HuH-7 (cell line): ENCODE measurements at places on chromosomes 5 and 9.

- no peak for DNase-seq
These were observed 240.7 kb upstream of the NREP start for GRCh38 chr5:111997711-111998110.

GRCh38 chr9:132556235-132556634, 26.2 kb upstream of the BARHL1 start:
- no peak for DNase-seq

- no peak for DNase-seq
These were observed 10.1 kb downstream of the TLR4 start for GRCh38 chr9:117714282-117714681.

DNA sequence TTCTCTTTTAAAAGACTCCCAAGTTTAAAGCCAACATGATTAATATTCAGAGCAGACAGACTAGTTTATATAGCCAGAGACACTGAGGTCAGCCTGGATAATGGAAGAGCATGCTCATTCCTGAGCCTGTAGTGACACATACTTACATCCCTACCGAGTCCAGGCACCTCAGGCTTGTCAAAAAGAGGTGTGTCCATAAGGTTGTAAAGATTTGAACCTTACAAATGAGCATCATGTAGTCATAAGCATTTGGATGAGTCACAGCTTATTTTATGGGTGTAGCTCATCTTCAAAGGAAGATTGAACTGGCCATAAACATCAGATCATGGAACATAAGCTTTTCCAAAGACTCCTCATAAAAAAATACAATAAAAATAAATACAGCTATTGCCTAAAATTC, 333.5 kb downstream of the EFNA5 start:
- DNase-seq: no peak

DNA sequence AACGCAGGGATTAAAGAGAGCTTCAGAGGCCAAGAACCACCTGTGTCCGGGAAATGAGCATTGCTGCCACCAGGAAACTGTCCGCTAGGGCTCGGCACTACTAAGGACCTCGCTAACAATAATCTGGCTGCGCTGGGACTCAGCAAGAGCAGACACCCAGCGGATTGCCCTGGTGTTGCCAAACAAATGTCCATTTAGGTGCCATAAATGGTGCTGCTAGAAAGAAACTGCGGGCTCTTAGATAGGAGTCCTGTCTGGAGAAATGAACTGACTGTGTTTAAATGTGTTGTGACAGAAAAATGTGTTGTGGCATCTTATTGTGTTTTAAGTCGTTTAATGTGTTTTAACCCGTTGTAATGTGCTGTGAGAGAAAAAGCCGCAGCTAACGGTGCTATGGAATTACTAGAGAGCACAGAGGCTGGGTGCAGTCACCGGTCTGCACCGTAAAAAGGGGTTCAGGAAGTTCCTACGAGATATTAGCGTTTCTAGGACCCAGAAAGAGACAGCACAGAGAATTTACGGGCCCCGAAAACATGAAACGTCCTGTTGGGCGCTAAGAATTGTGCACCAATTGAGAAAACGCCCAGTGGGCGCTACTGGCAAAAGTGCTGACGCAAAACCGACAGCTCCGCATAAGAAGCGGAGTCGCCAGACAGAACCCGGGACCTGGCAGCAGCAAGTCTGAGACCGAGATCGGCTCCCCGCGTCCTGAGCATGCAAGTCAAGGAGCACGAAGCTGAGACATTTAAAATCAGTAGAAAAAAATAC, 90.6 kb downstream of the ANXA2R start:
- peak; percentile 74 for DNase-seq

DNA sequence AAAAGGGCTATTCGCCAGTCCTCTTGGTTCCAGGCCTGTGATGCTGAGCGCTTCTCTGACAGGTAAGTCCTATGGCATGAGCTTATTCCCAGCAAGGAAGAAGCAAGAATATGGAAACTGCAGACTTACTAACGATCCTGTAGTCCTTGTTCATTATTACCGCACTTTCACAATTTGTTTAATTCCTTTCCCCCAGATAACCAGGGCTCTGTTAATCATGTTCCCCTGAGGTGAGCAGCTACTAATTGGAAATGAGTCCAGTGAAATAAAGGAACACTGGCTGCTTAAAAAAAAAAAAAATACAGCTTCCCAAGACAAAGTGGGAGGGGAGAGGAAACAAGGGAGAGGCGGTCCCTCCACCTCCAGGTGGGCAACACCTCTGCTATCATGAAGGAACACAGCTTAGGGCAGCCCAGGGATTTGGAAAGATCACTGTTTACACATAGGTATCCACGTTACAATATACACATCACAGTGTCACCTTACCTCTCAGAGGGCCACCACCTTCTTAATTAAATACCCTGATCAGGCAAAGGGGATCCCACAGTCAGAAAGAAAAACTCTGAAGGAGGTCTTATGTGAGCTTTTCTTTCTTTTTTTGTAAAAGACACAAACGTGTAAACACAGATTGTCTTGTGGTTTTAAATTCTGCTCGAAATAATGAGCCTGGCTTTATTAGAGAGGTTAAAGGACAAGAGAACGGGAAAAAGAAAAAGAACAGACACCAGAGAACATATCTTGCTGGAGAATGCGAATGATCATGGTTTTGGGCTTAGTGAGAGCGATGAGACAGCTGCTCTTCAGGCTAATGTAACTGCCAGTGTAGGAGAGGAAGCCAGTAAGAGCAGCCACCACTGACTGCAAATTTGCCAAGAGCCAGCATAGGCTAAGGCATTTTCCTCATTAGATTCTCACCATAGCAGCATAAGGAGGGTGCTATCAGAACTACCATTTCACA, 258.6 kb downstream of the CRB2 start:
- no peak for DNase-seq

DNA sequence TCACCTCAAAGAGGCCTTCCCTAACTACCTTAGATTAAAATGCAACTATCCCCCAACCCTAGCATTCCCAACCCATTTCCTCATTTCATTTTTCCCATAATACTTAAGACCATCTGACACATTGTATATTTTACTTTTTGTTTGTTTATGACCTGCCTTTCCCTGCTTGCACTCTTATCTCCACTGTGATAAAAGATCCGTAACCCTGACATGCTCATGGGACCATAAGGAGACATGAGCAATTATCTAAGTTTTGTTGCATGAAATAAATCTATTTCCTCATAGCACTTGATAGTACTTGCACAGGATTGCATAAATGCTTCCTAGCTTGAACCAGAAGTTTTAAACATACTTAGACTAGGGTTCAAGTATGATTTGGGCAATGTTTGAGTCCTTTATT, 323.7 kb downstream of the NPR3 start:
- DNase-seq: no peak

- no peak for DNase-seq
These were observed 53.7 kb upstream of the HRH2 start for GRCh38 chr5:175603987-175604739.

DNA sequence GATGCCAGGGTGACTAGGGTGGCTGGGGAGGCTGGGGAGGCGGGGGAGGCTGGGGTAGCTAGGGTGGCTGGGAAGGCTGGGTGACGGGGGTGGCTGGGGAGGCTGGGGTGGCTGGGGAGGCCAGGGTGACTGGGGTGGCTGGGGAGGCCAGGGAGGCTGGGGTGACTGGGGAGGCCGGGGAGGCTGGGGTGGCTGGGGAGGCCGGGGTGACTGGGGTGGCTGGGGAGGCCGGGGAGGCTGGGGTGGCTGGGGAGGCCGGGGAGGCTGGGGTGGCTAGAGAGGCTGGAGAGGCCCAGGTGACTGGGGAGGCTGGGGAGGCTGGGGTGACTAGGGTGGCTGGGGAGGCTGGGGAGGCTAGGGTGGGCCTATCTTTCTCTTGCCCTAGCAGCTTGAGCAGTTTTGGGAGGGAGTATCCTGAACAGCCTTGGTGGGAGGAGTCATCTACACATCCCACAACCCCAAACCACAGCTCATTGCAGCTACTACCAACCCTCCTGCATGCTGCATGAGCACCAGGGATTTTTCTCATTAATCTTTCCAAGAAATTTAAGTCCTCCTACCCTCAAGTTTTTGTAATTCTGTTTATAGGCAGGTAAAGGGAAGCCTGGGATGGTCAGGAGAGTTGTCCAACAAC, 203.2 kb upstream of the IRX1 start:
- no peak for DNase-seq

DNA sequence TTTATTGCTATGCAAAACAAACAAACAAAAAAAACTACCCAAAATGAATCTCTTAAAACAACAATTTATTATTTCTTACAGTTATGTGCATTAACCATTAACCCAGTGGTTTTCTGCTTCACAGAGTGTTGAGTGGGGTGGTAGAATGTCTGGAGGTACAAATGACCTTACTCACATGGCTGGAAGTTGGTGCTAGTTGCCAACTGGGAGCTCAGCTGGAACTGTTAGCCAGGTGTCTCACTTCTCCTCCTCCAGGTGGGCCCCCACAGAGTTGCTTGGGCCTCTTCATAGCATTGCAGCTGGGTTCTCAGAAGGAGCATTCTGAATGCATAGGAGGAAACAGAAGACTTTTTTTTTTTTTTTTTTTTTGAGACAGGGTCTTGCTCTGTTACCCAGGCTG, 10.5 kb upstream of the B4GALT1 start:
- DNase-seq: no peak

GRCh38 chr9:113705928-113706519, 170.1 kb upstream of the ZNF618 start:
- DNase-seq: peak; percentile 36

DNA sequence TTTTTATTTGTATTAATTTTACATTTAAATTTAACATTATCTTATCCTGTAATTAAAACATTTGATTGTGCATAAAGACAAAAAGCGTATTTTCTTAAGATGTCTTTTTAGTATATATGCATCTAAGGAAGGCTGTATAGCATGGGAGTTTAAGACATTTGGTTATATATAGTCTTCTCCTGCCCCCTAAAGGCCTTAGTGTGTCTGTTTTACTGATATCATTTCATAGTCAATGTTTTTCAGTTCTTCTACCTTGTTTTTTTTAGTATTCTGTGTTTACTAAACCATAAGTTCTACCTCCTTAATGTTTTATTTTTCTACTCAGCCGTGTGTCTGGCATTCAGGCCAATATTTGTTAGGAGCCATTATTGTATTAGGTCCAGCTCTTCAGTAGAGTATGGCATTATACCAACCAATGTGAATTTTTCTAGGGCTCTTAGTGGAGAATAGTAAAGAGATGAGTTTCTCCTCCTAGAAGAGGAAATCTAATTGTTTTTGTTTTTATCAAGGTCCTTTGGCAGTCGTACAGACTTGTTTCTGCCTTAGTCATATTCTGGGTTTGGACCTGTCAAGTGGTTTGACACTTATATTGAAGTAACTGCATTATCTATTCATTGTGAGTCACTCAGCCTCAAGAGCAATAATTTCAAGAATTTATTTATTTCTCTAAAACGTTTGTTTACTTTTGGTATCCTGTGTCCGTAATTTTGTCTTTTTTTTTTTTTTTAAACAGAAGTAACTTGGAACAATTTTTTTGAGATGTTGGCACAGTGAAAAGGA, 74.8 kb downstream of the SLF1 start:
- peak; percentile 6 for DNase-seq

DNA sequence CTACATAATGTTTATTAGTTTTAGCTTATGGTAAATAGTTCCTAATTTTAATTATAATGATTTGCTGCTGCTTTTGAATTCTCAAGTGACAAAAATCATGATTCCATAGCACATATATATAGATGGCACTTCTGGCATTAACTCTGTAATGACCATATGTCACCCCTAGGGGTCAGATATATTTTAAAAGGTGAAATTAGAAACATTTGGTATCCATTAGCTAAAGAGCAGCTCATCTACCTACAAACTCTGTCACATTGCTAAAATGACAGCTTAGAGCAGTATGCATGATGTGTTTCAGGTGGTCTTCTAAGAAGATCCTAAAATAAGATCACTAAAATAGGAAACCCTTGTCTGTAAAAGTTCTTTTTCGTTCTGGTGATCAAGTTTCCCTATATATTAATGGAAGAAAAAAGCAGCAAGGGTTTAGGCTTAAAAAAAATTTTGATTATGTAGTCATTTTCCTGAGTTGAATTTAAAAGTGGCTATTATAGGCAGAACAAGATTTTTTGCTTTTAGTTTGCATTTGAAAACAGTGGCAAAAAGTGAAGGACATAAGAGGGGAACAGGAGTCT, 157.7 kb upstream of the POU5F2 start:
- no peak for DNase-seq

DNA sequence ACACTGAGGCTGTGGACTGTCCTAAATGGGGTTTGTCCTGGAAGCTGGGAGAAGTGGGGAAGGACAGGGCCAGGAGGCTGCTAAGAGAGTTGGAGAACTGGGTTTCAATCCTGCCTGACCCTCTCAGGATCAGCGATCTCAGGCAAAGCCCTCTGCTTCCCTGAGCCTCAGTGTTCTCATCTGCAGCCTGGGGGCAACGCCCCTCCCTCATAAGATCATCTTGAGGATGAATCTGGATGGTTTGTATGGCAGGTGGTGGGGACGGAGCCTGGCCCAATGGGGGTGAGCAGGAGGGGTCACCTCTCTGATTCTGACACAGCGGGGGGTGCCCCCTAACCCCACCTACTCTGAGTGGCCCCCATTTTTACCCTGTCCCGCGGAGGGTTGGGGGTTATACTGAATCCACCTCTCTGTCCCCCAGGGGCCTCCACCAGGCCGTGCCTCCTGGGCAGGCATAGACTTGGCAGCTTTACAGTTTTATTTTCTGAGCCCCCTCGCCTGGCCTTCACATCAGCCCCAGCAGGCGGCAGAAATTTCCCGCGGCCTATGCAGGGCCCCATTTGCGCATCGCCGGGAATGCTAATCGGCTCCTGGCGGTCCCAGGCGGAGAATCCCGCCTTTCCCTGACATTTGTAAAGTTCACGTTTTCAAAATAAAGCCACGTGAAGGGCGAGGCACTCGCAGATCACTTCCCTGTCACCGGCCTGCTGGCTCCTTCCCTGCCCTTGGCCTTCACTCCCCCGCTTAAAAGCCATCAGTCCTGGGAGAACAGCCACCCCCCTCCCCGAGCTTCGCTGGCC, 17.8 kb upstream of the LAMC3 start:
- DNase-seq: no peak
